ENCODE measurements at places on chromosomes 7 and 10. TPM values are rescaled to one million over a fixed set of nuclear protein-coding genes. Genes with fewer than 3 reads are reported as not detected.

The CASP2 gene
- 21.9 TPM for polyA plus RNA-seq

The CDK1 gene
- 5.2 TPM for polyA plus RNA-seq

The HABP2 gene
- not detected for polyA plus RNA-seq

The CALY gene
- not detected for polyA plus RNA-seq

- DNase-seq, result no peak
- H3K36me3 ChIP-seq, result peaks cover 29% of the 10 kb centered on the region
- H3K27me3 ChIP-seq, result no peaks in the 10 kb centered on the region
- H3K4me3 ChIP-seq, result no peak overlapping the region
- no peak overlapping the region for H3K27ac ChIP-seq
Observed at GRCh38 chr7:135644729-135645128, 17.6 kb upstream of the STMP1 start.

GRCh38 chr10:114714281-114714741 lies 56.2 kb upstream of the ABLIM1 start:
- H3K27me3 ChIP-seq, result no peaks in the 10 kb centered on the region
- no peak for DNase-seq

DNA sequence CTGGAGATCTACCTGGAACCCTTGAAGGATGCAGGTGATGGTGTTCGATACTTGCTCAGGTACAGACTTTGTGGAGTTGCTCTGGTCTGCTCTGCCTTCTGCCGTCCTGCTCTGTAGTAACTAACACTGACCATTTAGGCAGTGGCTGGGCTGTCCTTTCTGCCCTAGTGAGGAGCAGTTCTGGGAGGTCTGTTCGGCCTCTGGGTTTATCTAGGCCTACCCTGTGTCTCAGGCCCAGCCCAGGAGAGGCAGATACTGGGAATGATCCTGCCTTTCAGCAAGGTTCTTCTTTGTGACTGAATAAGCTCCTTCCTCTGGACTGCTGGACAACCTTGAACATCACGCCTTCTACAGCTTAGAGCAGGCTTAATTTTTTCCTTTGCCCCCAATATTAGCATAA lies 1.7 kb downstream of the ZFYVE27 start:
- no peak overlapping the region for H3K4me3 ChIP-seq
- peaks cover 21% of the 10 kb centered on the region for H3K36me3 ChIP-seq
- no peak for DNase-seq
- peaks cover 10% of the 10 kb centered on the region for H3K4me1 ChIP-seq
- no peak overlapping the region for H3K27ac ChIP-seq
- H3K27me3 ChIP-seq, result no peaks in the 10 kb centered on the region

GRCh38 chr7:139673230-139673629 lies 104.6 kb downstream of the HIPK2 start:
- H3K27ac ChIP-seq, result peak overlapping the region; percentile 10
- H3K4me3 ChIP-seq, result no peak overlapping the region

DNA sequence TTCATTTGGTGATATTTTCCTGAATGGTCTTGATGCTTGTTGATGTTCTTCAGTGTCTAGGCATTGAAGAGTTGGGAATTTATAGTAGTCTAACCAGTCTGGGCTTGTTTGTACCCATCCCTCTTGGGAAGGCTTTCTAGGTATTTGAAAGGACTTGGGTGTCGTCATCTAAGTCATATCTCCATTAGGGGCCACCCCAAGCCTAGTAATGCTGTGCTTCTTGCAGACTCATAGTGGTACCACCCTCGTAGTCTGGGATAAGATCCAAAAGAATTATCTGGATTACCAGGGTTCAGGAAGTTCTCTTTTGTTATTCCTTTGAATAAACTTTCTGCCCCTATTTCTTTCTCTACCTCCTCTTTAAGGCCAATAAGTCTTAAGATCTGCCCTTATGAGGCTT lies 319.4 kb upstream of the MYO3A start:
- H3K27me3 ChIP-seq, result no peaks in the 10 kb centered on the region
- no peak overlapping the region for H3K4me3 ChIP-seq
- no peak overlapping the region for H3K27ac ChIP-seq
- H3K4me1 ChIP-seq, result no peaks in the 10 kb centered on the region
- DNase-seq, result no peak
- no peaks in the 10 kb centered on the region for H3K36me3 ChIP-seq
